ENCODE measurements at places on chromosomes 11 and 22.

- DNase-seq = no peak
Observed at GRCh38 chr22:44395118-44396005, 82.6 kb upstream of the SHISAL1 start.

DNA sequence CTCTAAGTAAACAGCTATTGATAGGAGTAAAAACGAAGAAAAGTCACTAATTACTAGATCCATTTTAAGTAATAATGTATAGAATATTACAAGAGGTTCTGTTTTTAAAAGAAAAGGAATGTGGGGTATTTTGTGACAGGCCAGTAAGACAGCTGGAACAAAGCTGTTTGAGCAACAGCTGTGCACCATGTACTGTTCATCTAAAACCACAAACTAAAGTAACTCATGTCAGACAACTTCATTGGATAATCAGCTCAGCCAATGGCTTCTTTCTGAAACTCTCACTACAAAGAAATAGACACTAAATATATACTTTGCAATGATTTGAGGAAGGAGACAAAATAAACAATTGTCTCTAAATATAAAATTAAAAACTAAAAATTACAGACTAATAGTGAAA, 16.1 kb downstream of the RRAS2 start:
- DNase-seq = no peak

- no peak for DNase-seq
Observed at GRCh38 chr11:126140201-126140925, 71.1 kb downstream of the RPUSD4 start.

DNA sequence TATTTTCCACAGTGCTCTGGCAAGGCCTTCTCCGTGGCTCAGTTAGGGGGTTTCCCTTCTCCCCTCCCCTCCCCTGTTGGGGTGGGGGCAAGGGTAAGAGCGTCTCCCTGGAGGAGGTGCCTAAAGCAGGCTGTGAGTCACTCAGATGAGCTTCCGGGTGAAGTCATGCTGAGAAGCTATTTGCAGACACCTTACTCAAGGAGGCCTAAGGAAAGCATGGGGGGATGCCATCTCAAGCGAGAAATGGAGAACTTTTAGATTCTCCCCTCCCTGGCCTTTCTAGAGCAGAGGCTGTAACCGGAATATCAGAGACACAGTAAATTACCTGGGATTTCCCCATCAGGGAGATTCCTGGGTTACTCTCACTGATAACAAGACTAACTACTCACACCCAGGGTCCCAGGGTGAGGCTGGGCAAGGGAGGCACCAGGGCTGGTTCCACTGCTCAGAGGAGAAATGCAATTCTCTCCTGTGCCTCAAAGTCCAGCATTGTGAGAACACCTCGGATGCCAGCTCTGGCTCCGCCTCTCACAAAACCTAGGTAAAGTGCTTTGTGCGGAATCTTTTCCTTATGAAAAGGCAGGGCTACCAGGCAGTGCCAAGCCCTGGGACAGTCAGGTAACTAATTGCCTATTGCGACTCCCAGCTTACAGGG, 123.6 kb downstream of the ABTB2 start:
- no peak for DNase-seq

GRCh38 chr11:124670732-124671131, 2.8 kb downstream of the SIAE start:
- no peak for DNase-seq

DNA sequence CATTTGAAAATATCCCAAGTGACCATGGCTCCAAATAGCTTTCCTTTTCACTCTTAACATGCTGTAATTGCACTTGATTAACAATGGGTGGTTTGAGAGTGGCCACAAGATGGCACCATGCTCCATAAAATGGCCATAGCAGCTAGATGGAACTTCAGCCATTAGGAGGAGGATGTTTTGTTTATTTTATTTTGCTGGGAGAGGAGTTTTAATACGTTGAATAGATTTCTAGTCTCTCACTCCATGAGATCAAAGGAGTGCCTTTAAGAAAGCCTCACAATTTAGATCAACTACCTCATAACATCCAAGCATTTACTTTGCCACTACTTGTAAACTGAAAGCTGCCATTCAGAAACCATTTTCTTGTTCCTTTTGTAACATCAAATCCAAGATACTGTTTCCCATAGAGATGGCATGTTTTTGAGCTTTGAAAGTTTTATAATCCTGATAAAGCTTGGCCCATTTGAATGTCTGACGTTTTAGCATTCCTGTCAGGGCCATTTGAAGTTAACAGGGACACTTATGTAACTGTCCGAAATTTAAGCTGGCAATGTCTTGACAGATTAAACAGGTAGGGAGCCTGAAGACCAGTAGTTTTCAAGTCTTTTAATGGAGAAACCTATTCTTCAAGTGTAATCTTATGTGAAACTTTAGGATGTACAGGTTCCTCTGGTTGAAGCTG, 4.7 kb downstream of the FEN1 start:
- DNase-seq = no peak

- no peak for DNase-seq
Observed at GRCh38 chr11:73072935-73073481, 69.1 kb downstream of the FCHSD2 start.

DNA sequence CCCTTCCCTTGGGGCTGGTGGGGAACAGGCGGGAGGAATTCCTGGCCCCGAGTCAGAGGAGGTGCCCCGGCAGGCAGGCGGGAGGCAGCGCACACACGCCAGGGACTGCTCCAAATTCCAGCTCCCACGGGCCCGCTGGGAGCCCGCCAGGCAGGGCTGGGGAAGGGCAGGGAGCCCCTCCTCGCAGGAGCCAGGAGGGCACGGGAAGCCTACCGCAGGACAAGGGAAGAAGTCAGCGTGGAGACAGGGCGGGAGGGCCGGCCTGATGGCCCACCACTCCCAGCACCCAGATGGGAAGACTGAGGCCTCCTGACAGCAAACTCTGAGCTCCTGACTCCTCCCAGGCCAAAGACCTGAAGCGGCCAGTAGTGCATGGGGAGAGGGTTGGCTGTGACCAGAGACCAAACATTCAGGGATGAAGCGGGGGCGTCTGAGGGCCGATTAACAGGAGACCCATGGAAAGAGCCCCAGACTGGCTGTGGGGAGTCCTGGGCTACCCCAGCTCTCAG, 22.4 kb downstream of the RPL3 start:
- no peak for DNase-seq

All from HS-27A (cell line).